ENCODE measurements at places on chromosomes 7 and 10.

- DNase-seq = no peak
These were observed 179.4 kb downstream of the PDE1C start for GRCh38 chr7:31890766-31891165.

DNA sequence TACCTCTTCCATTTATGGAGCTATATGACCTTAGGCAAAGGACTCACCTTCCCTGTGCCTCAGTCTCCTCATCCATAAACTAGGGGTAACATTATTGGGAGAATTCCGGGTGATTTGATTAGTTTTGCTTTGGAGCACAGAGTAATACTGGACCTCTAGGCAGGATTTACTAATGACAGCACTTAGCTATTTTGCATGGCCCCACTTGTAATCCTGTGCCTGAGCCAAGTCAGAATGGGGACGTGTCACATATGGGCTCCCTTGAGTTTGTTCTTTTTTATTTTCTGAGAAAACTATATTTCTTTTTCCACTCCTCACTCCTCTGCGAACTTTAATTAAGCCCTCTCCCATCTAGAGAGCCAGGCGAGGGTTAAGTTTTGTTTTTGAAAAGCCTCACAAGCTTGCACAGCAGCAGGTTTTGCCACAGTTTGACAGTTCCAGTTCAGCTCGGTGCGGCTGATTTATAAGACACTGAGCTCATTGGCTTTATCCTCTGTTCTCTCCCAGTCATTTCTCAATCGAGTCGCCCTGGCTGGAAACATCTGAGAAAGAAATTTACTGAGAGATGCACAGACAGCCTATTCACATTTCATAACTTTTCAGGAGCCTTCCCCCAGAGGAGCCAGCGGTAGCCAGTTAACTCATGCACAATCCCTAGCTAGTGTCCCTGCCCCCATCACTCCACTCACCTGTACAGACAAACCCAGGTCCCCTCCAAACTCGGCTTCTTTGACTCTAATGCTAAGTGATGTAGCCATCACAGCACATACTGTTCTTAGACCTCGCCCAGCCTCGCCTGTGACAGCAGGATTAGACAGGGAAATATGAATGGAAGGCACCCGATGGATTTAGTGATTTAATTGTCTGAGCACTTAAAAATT, 441.9 kb upstream of the NPVF start:
- no peak for DNase-seq

- no peak for DNase-seq
These were observed 59.0 kb upstream of the KCNMA1 start for GRCh38 chr10:77696584-77696983.

DNA sequence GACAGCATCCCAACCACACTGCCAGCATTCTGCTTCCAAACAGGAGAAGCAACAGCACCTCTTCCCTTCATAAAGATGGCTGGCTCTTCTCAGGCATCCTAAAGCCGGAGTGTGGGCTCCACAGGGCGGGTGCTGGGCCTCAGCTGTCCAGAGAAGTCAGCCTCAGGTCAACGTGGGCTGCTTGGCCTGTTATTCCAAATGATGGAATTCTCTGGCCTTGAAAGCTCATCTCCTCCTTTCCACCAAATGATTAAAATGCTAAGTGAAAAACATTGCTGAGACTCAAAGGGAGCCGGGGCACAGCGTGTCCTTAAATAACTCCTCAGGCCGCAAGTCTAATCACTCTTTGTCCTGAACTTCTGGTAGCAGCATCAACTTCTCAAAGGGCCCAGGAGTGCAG, 53.1 kb upstream of the CPXM2 start:
- DNase-seq = no peak

DNA sequence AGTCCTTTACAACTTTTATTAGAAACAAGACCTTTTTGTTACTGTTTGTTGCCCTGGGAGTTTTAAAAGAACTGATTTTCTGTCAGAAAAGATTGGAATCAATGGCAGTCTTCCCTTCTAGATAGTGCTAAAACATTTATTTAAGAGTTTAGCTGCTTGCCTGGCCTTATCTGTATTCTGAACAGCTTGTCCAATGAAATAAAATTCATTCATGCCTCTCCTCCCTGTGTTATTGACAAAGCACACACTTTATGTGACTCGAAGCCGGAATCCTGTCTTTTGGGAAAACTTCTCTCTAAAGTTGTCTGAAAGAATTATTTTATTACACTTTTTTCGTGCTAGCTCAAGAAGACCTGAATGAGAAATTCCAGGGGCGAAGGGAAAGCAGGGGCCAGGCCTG, 992.5 kb downstream of the TYW1 start:
- DNase-seq = no peak

DNA sequence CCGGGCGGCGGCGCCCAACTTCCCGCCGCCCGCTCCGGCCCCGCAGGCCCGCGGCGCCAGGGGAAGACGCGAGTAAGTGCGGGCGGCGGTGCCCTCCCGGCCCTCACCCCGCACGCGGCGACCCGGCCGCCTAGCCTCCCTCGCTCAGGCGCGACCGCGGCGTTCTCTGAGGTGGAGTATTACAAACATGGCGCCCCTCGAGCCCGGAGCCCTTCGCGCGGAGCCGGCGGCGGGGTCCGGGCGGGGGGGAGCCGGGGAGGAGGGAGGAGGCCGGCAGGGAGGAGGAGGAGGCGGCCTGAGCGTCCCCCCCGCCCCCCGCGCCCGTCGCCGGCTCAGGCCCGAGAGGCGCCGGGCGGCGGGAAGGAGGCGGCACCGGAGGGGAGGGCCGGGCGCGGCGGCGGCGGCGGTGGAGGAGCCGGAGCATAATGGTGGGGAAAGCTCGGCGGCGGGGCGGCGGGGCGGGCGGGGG, at the start of gene ZMYND11:
Gene ZMYND11 (plus strand): TSS at position 324 of the 469 bp plus-strand sequence. CDS start 44,558 bp downstream, outside the sequence.
- DNase-seq = no peak

DNA sequence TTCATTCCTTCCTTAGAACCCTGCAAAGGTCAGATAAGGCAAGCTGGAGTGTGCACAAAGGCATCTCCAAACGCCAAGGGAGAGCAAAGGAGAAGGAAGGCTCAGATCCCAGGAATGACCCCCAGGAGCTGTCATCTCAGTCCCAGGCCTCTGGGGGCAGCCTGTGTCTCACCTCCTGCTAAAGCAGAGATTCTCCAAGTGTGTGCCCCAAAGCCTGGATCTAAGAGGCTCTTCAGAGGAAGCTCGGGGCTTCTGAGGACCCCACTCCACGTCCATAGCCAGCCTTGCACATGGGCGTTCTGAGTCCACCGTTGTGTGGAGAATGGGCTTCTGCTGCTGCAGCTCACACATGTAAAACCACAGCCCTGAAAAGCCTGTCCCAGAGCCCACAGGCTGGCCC, 5.1 kb upstream of the GRID1 start:
- DNase-seq = no peak

- DNase-seq = no peak
These were observed 39.3 kb downstream of the SEC23IP start for GRCh38 chr10:119931871-119932270.

- DNase-seq = no peak
These were observed 250.9 kb downstream of the SNX13 start for GRCh38 chr7:17689361-17689902.

DNA sequence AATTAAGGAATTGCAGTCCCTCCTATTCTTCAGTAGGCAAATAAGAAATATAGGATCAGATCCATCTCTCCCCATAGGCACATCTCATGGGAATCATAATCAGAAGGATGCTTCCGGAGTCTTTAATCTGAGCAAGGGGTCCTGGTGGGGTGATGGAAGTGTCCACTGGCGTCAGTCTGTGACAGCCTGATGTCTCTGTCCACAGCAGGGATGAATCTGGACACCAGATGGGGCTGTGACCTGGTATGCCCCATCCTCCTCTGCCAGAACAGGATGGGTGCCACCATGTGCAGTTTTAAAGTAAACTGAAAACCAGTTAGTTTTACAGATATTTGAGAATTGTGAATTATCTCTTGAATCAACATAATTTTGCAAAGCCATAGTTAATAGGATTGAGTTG, 148.7 kb downstream of the C1GALT1 start:
- no peak for DNase-seq

GRCh38 chr10:86048973-86049372, 317.6 kb downstream of the GRID1 start:
- DNase-seq = no peak

DNA sequence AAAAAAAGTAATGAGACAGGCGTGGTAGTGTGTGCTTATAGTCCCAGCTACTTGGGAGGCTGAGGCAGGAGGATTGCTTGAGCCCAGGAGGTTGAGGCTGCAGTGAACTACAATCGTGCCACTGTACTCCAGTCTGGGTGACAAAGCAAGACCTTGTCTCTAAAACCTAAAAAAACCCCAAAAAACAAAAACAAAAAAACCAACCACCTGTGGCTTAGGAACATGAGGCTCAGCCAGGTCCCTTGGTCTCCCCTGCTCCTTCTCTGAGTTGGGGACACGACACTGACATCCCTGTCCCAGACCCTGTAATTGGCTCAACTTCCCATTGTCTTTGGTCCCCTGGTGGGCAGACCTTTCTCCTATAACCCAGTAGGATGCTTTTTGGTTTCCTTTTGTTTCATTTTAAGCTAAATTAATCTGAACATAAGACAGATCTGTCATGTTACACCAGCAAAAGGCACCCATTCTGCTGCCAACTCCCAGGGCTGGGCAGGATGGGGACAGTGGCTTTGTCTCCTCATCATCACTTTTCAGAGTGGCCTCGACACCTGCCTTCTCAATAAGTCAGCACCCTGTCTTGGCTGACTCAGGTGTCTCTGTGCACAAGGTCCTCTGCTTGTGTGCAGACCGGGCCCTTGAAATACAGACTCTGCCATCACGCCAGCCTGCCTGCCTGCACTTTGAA, 74.4 kb downstream of the MYL10 start:
- DNase-seq = no peak

DNA sequence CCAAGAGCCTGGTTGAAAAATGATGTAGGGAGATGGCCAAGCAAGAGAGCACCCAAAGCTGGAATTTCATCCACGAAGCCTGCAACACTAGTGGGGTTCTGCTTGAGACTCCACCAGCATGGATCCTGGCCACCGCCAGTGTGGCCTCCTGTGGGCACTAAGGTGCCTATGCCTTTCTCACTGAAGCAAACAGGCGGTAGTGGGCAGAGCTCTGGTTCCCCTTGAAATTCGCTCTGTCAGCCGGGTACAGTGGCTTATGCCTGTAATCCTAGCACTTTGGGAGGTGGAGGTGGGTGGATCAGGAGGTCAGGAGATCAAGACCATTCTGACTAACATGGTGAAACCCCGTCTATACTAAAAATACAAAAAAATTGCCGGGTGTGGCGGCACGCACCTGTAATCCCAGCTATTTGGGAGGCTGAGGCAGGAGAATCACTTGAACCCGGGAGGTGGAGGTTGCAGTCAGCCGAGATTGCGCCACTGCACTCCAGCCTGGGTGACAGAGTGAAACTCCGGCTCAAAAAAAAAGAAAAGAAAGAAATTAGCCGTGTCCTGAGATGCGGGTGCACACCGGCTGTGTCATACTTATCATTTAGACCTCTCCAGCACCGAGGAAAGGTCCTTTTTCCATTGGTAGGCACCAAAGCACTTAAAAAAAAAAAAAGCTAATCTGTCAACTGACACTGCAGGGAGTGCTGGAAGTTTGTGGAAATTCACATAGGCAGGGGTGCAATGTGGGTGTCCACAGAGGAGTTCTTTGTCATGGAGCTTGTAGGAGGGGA, 28.3 kb downstream of the CCM2 start:
- no peak for DNase-seq

- DNase-seq = no peak
These were observed 11.6 kb downstream of the MLXIPL start for GRCh38 chr7:73612598-73613269.

DNA sequence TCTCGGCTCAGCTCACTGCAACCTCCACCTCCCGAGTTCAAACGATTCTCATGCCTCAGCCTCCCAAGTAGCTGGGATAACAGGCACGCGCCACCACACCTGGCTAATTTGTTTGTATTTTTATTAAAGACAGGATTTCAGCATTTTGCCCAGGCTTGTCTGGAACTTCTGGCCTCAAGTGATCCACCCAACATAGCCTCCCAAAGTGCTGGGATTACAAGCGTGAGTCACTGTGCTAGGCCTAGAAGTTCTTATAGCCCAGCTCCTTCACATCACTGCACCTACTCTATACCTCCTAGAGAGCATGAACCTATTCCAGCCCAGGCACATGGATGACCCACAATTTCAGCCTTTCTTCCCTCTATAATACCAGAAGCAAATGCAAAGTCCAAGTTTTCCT, 1.3 kb upstream of the BLOC1S2 start:
- no peak for DNase-seq

GRCh38 chr10:70619271-70620019, 16.9 kb upstream of the PRF1 start:
- no peak for DNase-seq

DNA sequence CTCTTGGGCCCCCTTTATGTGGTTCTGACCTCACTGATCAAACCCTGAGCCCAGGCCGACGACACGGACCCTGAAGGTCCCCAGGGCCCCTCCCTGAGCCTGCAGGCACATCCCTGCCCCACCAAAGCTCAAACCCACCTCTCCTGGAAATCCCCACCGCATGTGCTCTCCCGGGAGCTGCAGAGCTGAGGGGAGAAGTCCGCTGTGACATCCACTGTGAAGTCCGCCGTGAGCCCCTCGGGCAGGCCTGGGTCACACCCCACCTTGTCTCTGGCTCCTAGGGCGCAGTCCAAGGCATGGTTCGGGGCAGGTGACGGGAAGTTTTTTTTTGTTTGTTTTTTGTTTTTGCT, 100.2 kb downstream of the MICALL2 start:
- DNase-seq = no peak

DNA sequence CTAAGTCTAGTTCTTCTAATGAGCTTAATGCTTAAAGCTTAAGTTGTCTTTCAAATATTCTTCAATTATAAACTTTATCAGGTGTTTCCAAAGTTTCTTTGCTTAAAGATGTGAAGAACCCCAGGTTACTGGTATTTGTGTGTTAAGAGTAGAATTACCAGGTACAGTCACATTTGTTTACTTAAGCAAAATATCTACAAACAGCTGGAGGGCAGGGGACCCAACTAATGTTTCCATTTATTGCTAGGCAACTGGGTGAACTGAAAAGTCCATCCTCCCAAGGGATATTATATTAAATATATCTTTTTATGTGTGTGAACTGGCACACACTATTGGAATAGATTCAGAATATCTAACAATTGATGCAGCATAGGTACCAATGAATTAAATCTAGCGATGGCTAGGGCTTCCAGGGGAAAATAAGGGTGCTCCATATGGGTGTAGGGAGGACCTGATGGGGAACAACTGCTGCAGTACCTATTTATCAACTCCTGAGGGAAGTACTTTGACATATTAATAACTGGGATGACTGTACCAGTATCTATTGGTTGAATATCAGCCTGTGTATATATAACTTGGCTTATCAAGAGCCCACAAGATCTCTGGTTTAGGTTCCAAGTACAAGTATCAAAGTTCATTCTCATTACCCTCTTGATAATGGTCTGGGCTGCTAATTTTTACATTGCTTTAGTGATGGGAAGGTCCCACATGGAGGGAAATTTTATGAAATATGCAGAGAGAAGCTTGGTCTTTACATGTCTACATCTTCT, 10.3 kb upstream of the AGR3 start:
- no peak for DNase-seq

- peak; percentile 4 for DNase-seq
These were observed 30.1 kb upstream of the KCNMA1 start for GRCh38 chr10:77667426-77668324.

Measured in SHP77 (cell line).